ENCODE measurements at places on chromosomes 16 and 17. TPM values are rescaled to one million over a fixed set of nuclear protein-coding genes. Genes with fewer than 3 reads are reported as not detected.

TVP23A gene
- not detected for total RNA-seq

MYH8 gene
- not detected for total RNA-seq

PARD6A gene
- 4.0 TPM for total RNA-seq

MPV17L gene
- 0.12 TPM for total RNA-seq

SMIM5 gene
- total RNA-seq, result not detected

Data from uterine smooth muscle cell (primary cell).